GM12878 (cell line): ENCODE measurements at places on chromosomes 7 and 10. TPM values are rescaled to one million over a fixed set of nuclear protein-coding genes. Genes with fewer than 3 reads are reported as not detected.

Gene PCDH15
- total RNA-seq: 0.05 TPM in 1 of 2 replicates, not detected in the other

Gene TEX47
- total RNA-seq: not detected in 2 replicates

Gene MOGAT3
- total RNA-seq: not detected in 2 replicates

Gene REEP3
- 21.6 and 23.3 TPM in 2 replicates for total RNA-seq

Gene KIF20B
- total RNA-seq: 46.1 and 51.0 TPM in 2 replicates

Gene GPC2
- 3.9 and 5.1 TPM in 2 replicates for total RNA-seq

Gene IL15RA
- total RNA-seq: 9.9 and 12.1 TPM in 2 replicates
